ENCODE measurements at places on chromosomes 4 and X.

- DNase-seq, result no peak
These were observed 115.4 kb downstream of the PARM1 start for GRCh38 chr4:75048208-75048879.

GRCh38 chr4:68348577-68348976, 1.3 kb downstream of the YTHDC1 start:
- no peak for DNase-seq

GRCh38 chrX:150199803-150200202, 163.3 kb upstream of the MAMLD1 start:
- no peak for DNase-seq

DNA sequence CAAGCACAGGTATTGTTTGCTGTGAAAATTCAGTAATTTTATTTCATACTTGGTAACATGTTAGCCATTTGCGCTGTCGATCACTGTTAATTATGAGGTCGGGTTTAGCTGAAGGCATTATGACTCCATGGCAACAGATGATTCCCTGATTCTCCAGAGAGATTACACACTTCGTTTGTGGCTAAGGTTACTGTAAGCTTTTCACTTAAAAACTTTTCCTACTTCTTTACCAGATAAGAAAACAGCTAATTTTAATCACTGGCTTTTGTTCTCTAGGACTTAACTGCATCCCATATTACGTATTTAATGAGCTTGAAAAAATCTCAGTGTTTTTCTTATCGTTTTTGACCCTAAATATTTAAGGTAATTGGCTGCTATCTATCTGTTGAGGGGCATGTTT, 2.1 kb downstream of the GSTCD start:
- DNase-seq, result no peak

- DNase-seq, result no peak
These were observed 23.6 kb downstream of the NUDT9 start for GRCh38 chr4:87445964-87446363.

Data from central memory CD8-positive, alpha-beta T cell (primary cell).